Naive B cell (primary cell): ENCODE measurements at places on chromosomes 7 and 10. TPM values are rescaled to one million over a fixed set of nuclear protein-coding genes. Genes with fewer than 3 reads are reported as not detected.

TMEM106B gene
- polyA plus RNA-seq = 36.6 TPM

GRCh38 chr10:101227429-101228152 is 1.7 kb downstream of the LBX1 start:
- DNase-seq = no peak

GRCh38 chr7:2411815-2412586 is 8.6 kb downstream of the CHST12 start:
- DNase-seq = no peak

DNA sequence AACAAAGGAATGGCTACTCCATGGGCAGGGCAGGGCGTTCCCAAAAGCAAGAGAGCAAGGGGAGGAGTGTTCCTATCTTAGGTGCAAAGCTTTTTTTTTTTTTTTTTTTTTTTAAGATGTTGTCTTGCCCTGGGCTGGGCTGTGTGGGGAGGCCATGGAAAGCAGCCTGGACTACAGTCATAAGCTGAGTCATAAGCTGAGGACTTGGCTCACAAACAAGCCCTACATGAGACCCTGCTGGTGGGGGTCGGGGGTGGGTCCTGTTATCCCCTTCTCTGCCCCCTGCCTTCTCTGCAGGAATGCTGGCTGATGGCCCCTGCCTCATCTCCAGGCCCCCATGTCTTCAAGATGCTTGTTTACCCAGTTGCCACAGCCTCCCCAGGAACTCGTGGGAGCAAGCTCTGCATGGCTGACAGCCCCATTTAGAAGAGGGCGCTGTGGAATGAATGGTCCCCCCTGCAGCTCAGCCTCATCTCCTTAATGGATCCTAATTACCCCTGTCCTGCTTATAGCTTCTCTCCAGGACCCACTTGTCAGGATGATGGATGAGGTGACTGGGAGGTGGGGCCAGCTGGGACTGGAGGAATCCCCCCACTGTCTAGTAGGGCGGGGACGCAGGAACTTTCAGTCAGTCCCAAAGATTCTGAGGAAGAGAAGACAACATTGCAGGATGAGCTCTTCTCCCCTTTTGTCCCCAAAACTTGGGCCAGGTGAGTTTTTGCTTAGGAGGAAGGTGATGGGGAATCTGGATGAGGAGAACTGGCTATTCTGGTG is 340.8 kb upstream of the PODXL start:
- DNase-seq = no peak

- no peak for DNase-seq
Observed at GRCh38 chr10:71290806-71291527, 28.1 kb upstream of the SLC29A3 start.

EVX1 gene
- not detected for polyA plus RNA-seq

BHLHA15 gene
- 3.9 TPM for polyA plus RNA-seq

DNA sequence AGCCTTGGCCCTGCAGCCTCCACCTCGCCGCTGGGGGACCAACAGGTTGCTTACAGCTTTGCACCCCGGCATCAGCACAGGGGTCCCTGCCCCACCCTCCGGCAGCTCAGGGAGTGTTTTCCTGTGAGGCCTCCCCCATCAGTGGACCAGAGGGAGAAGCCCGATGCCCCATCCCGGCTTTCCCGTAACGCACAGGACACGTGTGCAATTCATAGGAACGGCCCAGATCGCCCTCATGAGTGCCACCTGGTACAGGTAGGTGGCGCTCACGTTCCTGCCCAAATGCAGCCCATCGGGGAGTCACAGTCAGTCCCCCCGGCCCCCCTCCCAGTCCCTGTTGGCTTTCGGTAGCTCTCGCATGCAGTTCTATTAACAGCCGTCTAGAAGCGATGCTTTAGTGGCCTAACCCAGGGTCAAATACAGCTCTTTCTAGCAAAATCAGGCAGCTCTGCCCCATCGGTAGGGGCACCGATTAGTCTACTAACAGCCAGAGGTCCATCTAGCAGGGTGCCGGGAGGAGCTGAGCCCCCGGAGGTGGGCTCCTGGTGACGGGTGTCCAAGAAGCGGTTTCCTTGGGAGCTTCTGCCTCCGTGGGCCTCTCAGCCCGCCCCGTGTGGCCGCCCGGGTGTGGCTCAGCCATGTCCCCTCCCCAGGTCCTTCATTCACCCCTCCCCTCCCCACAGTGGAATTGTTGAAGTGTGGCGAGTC is 48.4 kb upstream of the GTF2IRD1 start:
- no peak for DNase-seq

- DNase-seq = no peak
Observed at GRCh38 chr7:159098811-159099655, 45.6 kb downstream of the VIPR2 start.

- no peak for DNase-seq
Observed at GRCh38 chr7:106848851-106849442, 16.1 kb upstream of the PIK3CG start.

EPDR1 gene
- polyA plus RNA-seq = not detected

DNA sequence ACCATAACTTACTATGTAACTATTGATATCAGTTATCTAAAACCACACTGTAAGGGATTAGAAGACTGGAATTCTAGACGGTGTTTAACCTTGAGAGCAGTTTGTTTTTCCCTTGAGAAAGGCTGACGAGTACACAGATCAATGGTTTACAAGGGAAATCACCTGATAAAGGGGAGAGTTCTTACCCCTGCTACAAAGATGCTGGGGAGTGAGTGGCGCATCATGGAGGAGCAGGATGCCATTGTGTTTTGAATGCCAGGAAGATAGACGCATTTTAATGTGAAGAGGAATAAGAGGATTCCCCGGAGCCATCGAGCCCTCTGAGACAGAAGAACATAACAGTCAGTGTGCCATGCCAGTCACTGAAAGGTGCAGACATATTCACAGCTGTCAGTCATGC is 145.2 kb downstream of the PKD1L1 start:
- DNase-seq = no peak

DNA sequence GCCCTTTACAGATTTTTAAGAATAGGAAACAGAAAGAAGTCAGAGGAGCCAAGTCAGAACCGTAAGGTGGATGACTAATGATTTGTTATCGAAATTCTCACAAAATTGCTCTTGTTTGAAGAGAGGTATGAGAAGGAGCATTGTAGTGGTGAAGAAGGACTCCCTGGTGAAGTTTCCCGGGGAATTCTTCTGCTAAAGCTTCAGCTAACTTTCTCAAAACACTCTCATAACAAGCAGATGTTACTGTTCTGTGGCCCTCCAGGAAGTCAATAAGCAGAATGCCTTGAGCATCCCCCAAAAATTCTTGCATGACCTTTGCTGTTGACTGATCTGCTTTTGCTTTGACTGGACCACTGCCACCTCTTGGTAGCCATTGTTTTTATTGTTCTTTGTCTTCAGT is 152.9 kb downstream of the HGF start:
- no peak for DNase-seq

- no peak for DNase-seq
Observed at GRCh38 chr7:48426966-48427555, 255.8 kb downstream of the ABCA13 start.
